Putamen (tissue), 1 donor: ENCODE measurements at places on chromosomes 12 and 14.

- DNase-seq, result no peak
Observed at GRCh38 chr14:101865288-101865687, 99.1 kb upstream of the DYNC1H1 start.

DNA sequence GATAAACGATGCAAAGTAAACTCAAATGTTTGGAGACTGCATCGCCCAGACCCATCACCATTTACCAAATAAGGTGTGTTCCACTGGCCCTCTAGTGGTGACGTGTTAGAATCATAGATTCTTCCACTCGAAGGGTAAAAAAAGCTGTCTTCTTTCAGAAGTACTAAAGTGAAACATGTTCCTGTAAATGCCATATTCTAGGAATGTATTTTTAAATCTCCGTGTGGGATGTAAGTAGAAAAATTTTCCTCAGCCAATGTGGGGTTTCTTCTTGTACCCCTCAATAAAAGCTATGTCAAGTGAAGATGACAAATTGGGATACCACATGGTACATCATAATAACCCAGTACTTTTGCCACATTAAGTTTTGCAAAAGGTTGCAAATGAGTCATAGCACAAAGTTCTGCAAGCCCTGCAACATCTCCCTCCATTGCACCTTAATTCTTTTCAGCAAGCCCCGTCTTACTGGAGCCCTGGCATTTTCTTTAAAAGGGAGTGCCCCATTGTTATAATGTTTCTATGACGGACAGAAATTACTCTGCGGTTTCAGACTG lies 100.8 kb downstream of the CCER1 start:
- peak; percentile 78 for DNase-seq

GRCh38 chr12:64915242-64915641 lies 90.8 kb downstream of the TBC1D30 start:
- DNase-seq, result no peak

DNA sequence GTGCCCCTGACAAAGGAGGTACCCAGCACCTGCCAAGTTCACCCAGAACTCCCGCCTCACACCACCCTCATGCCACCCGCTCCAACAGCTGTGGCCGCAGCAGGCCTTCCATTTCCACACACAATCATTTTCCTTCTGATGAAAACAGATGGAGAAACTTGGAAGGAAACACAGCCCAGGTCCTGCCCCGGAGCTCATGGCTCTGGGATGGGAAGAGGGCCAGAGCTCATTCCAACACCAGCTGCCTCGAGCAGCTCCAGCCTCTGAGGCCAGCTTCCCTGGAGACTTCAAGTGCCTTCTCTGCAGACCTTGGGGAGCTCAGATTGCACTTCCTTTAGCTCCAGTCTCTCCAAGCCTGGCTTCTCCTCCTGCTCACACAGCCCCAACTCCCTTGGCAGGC lies 55.1 kb upstream of the CMKLR1 start:
- peak; percentile 21 for DNase-seq

- no peak for DNase-seq
Observed at GRCh38 chr12:107931761-107932160, 157.3 kb downstream of the ASCL4 start.

DNA sequence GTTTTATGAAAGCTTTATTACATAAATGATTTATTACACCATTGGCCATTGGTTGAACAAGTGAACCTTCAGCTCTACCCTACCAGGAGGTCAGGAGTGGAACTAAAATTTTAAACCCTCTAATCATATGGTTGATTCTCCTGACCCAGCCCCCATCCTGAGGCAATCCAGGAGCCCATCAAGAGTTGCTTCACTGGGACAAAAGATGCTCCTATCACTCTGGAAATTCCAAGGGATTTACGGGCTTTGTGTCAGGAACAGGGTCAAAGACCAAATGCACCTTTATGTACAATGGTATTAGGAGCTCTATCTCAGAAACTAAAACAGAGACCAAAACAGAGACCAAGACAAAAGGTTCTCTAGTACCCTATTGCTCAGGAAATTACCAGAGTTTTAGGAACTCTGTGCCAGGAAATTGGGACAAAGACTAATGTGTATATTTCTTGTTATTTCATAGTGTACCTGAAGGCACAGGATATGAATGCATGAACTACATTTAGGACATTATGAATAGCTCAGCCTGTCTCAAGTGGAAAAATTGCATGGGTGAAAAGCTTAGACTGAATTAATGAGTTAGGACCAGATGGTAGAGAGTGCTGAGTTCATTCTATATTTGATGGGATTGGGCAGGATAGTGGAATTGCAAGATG lies 171.7 kb upstream of the FLRT2 start:
- no peak for DNase-seq

- no peak for DNase-seq
Observed at GRCh38 chr12:44246482-44247105, 410.7 kb downstream of the TMEM117 start.

DNA sequence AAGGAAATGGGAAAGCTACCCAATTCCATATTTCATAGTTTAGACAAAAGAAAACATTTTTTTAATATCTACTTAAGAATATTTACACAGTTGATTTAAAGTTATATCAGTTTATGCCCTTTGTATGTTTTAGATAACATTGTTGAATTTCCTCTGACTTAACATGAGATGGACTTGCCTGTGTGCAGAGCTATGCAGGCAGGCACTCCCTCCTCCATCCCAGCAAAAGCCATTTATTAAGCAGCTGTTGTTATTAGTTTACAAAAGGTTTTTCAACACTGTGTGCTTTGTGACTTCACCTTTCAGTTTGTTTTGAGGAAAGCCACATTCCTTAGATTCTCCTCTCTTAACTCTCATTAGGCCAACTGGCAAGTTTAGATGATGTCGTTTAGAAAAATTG lies 337.5 kb upstream of the PDE3A start:
- DNase-seq, result no peak

DNA sequence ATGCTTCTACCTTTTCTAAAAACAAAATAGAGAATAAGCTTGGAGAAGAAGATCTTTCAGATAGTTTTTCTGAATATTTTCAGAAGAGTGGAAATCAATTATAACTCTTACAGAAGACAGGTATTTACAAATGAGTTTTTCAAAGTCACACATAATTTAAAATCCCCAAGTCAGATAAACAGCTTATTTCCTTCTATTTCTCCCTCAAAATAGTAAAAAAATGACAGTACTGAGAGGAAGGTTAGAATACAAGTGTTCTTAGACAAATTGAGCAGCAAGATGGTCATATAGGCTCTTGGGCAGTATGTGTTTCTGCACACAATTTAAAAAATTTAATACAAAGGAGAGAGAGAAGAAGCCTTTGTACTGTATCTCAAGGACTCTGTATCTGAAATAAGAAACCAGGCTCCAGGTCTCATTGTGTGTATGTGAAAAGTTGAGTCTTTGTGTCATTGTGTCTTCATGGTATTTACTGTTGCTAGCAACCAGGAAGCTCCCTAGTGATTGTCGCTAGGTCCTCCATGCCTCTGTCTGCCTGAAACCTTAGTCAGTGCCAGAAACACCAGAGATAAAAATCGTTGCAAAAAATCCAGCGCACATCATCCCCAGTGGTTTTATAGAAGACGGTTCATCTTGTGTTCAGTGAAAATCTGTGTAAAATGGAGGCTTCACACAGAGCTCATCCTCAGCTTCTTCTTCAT lies 12.9 kb upstream of the TUBA1A start:
- DNase-seq, result no peak

GRCh38 chr14:104972301-104973134 lies 5.7 kb downstream of the AHNAK2 start:
- no peak for DNase-seq

DNA sequence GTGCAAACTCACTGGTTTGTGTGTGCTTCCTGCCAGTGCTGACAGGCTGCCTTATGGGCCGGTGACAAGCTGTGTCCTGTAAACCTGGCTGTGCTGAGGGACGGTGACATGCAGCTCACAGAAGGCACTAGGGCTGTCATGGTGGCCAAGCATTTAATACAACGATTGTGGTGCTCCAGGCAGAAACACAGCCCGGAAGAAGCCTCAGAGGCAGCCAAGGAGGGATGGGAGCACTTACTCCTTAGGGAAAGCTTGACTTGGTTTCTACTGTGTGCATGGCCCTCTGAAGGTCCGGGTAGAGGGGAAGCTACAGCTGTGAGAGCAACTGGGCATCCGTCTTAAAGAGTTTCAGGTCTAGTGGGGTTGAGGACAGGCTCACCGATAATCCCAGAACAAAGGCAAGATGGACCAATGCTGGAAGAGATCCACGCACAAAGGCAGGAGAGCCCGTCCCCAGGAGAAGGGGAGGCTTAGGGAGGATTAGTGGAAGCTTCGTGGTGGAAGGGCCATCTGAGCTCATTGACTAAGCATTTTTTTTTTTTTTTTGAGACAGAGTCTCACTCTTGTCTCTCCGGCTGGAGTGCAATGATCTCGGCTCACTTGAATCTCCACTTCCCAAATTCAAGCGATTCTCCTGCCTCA lies 10.7 kb upstream of the MCRS1 start:
- DNase-seq, result no peak

GRCh38 chr12:114287821-114288525 lies 118.0 kb downstream of the TBX5 start:
- DNase-seq, result no peak

- DNase-seq, result peak; percentile 35
Observed at GRCh38 chr14:72948481-72949138, 22.3 kb downstream of the DCAF4 start.

GRCh38 chr12:118986050-118986449 lies 4.7 kb downstream of the SRRM4 start:
- no peak for DNase-seq

DNA sequence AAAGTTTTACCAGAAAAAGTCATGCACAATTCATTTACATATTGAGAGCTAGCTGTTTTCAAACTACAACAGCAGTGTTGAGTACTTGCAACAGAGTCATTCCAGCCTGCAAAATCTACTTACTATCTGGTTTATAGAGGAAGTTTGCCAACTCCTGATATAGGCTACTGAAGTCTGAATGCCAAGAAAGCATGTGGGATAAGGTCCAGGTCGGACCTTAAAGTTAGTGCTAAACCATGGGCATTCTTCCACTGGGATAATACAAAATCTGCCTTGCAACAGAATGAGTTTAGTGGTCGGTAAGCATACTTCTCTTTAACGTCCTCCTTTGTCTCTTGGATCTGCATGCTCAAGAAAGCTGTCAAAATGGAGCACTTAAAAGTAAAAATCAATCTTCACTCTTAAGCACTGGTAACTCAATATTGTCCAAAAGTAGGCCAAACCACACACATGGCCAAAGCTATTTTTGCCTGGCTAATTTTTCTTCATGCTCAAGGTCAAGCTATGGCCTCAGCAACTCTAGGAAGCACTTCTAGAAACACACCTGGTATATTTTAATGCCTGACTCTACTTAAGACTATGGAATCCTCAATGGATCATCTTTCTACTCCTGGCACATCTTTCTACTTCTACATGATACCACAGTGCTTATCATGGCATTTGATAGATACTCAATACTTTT lies 364.9 kb upstream of the KITLG start:
- DNase-seq, result no peak

DNA sequence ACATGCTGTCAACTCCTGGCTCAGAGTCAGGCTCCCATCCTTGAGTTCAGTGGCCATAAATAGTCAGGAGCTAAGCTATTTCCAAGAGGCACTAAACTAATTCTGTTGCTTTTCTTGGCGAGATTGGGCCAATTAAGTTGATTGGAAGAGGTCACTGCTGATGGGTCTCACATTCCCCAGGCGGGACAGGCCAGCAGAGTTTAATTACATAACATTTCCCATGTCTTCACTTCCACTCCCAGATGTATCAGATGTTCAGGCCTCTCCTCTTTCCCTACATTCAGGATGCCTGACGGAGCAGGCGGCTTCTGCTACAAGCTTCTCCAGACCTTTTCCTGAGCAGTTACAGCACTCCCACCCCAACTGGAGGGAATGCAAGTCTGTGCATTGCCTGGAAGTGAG lies 5.3 kb downstream of the NTF3 start:
- DNase-seq, result no peak

DNA sequence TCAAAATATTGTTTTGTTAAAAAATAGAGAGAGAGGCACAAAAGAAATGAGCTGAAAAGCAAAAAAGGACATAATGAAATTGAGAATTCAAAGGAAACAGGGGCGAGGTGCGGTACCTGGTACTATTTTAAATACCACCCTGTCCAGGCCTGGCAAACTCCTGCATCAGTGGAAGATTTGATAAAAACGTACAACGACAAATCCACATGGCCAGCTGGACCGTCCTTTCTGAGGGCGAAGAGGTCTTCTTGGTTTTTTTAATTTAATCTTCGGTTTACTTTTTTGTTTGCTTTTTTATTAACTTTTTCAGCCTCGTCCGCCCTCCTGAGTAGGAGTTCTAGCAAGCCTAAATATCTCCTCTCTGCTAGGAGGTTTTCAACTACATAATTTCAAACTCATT lies 11.9 kb downstream of the BCL11B start:
- no peak for DNase-seq

DNA sequence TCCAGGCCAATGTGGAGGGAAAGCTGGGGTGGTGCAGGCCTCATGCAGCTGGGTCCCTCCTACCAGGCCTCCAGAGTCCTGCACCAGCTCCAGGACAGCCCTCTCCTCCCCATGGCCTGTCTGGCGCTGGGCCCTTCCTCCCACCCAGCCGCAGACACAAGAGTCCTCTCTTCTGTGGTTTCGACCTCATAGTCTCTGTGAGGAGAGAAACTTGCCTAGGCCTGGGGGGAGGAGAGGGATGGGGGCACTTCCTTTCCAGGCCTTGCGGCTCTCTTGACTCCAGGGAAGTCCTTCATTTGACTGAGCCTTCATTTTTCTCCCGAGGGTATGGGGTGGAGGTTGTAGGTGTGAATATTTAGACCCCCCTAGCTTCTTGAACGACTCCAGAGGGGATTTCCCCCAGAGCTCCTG lies 2.3 kb downstream of the MMP14 start:
- DNase-seq, result no peak

DNA sequence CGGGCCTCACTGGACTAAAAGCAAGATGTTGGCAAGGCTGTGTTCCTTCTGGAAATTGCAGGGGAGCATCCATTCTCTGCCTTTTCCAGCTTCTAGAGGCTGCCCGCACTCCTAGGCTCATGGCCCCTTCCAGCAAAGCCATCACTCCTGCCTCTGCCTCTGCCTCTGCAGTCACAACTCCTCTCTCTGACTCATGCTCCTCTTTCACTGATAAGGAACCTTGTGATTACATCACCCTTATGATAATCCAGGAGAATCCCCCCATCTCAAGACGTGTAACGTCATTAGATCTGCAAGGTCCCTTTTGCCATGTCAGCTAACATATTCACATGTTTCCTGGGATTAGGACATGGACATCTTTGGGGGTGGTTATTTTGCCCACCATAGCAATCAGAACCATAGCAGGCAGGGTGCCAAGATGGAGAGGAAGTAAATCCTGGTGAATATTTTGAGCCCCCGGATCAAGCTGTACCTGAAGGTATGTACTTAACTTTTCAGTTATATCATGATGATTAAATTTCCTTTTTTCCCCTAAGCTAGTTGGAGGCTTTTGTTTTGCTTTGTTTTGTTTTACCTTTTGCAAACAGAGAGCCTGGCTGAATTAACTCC lies 123.6 kb downstream of the SCARB1 start:
- DNase-seq, result no peak

GRCh38 chr12:94867066-94867855 lies 136.2 kb downstream of the NDUFA12 start:
- DNase-seq, result no peak

DNA sequence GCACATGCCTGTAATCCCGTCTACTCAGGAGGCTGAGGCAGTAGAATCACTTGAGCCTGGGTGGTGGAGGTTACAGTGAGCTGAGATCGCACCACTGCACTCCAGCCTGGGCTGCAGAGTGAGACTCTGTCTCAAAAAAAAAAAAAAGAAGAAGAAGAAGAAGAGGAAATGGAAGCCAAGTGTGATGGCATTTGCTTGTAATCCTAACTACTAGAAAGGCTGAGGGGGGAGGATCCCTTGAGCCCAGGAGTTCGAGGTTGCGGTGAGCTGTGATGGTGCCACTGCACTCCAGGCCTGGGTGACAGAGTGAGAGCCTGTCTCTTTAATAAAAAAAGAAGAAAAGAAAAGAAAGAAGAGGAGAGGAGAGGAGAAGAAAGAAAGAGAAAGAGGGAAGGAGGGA lies 52.1 kb downstream of the LGMN start:
- DNase-seq, result no peak
